ENCODE measurements at places on chromosomes 1 and 21.
A peak's percentile ranks its signal among the peaks of the same experiment; 100 is the strongest.

GRCh38 chr1:200376528-200376927 lies 33.3 kb downstream of the ZNF281 start:
- DNase-seq = no peak

DNA sequence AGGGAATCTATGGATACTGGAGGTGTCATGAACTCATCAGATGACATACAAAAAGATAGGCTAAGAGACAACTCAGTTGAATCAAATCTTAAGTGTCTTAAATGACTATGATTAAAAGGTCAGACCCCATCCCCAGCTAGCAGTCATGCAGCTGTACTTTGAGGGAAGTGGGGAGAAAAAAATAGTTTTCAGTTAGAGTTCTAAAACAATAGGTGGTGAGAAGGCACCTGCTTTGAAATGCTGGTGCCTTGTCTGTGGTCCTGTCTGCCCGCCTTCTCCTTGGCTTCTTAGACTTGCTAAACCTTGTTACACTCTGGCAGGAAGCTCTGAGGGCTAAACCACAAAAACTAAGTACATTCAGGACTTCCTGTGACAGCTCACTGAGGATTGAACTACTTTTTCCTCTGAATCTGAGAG lies 15.3 kb downstream of the CD2 start:
- peak; percentile 45 for DNase-seq

- DNase-seq = no peak
Measured at GRCh38 chr1:219235903-219236481, 62.3 kb downstream of the LYPLAL1 start.

- DNase-seq = no peak
Measured at GRCh38 chr21:45021428-45022347, 52.7 kb upstream of the ADARB1 start.

DNA sequence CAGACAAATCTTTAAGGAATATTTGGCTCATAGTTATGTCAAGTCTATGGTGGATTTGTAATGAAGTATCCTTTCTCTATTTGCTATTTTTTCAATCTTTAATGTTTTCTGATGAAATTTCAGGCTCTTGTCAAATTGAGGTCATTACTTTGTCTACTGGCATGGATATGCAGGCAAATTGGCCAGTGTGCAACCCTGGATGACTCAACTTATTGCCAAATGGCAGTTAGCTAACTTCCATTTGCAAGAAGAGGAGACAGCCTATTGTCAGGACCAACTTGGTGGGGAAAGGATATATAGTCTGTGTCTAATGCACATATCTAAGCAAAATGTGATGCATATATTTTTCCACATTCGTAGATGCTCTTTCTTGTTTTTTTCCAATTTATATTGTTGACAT lies 530.5 kb downstream of the PTBP2 start:
- no peak for DNase-seq

- DNase-seq = no peak
Measured at GRCh38 chr1:44113095-44113609, 5.5 kb upstream of the KLF17 start.

- DNase-seq = no peak
Measured at GRCh38 chr1:150567717-150568593, 11.5 kb downstream of the MCL1 start.

GRCh38 chr1:180902541-180902940 lies 10.2 kb upstream of the KIAA1614 start:
- DNase-seq = no peak

- no peak for DNase-seq
Measured at GRCh38 chr1:62295921-62296491, 23.2 kb downstream of the KANK4 start.

- no peak for DNase-seq
Measured at GRCh38 chr1:212291505-212292134, 6.4 kb downstream of the PPP2R5A start.

- DNase-seq = no peak
Measured at GRCh38 chr1:84078108-84078841, 65.8 kb upstream of the PRKACB start.

DNA sequence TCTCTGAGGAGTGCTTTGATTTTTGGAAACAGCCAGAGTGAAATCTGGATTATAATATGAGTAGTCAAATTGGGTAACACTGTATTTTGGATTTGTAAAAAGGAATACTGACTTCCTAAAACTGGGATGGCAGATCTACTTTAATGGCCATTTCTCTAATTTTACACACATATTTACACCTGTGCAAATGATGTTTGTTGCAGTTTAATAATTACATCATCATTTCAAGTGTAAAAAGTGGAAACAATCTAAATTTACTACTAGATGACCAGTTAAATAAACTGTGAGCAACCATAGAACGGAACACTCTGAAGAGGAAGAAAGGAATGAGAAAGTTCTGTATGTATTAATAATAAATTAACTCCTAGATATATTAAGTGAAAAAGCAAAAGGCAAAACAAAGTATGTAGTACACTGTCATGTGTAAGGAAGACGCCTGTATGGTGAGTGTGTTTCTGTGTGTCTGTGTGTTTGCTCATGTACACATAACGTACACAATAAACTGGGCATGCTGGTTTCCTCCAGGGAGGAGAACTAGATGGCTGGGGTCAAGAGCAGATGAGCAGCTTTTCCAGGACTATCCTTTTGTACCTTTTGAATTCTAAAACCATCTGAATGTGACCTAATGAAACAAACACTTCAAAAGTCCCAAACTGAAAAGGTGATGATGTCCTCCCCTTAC lies 2.9 kb upstream of the RHEX start:
- no peak for DNase-seq

- DNase-seq = no peak
Measured at GRCh38 chr21:25657140-25657539, 18.1 kb downstream of the JAM2 start.

- DNase-seq = no peak
Measured at GRCh38 chr1:147586414-147586813, 45.1 kb downstream of the BCL9 start.

- no peak for DNase-seq
Measured at GRCh38 chr1:110668549-110668948, 6.2 kb downstream of the KCNA3 start.

DNA sequence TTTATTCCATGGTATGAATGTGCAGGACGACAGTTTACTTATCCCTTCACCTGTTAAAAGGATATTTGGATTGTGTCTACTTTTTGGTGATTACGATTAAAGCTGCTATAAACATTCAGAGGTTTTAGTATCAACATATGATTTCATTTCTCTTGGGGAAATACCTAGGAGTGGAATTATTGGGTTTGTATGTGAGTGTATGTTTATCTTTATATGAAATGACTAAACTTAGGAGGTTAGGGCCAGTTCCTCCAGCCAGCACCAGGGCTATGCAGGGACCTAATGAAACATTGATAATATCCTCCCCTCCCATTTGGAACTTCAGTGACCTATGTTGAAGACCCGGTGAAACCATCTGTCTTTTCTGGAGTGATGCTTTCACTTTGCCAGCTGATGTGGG lies 13.8 kb downstream of the TMEM51 start:
- no peak for DNase-seq

- peak; percentile 66 for DNase-seq
Measured at GRCh38 chr1:206507284-206508129, at the start of gene RASSF5. TSS of gene RASSF5 (plus strand) at chr1:206507531. CDS start at chr1:206507603, 72 bp downstream.

GRCh38 chr1:234772345-234773147 lies 162.6 kb upstream of the IRF2BP2 start:
- DNase-seq = peak; percentile 64

- no peak for DNase-seq
Measured at GRCh38 chr1:116401646-116402176, 28.7 kb downstream of the ATP1A1 start.

GRCh38 chr1:197843401-197843800 lies 59.0 kb upstream of the C1orf53 start:
- no peak for DNase-seq

DNA sequence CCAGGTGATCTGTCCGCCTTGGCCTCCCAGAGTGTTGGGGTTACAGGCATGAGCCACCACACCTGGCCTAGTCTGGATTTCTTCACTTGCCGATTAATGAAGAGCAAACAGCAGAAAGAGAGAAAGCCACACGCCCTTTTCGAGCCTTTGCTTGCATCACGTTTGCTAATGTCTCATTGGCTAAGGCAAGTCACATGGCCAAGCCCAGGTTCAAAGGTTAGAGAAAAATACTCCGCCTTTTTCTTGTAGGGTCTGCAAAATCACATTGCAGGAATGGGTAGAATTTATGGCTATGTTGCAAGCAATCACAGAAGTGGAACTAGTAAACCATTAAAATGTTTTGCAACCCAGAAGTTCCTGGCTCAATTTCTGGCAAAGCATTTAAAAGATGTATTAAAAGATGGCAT lies 26.8 kb upstream of the BACH1 start:
- no peak for DNase-seq

GRCh38 chr21:24897883-24898282 lies 709.4 kb downstream of the MRPL39 start:
- no peak for DNase-seq

DNA sequence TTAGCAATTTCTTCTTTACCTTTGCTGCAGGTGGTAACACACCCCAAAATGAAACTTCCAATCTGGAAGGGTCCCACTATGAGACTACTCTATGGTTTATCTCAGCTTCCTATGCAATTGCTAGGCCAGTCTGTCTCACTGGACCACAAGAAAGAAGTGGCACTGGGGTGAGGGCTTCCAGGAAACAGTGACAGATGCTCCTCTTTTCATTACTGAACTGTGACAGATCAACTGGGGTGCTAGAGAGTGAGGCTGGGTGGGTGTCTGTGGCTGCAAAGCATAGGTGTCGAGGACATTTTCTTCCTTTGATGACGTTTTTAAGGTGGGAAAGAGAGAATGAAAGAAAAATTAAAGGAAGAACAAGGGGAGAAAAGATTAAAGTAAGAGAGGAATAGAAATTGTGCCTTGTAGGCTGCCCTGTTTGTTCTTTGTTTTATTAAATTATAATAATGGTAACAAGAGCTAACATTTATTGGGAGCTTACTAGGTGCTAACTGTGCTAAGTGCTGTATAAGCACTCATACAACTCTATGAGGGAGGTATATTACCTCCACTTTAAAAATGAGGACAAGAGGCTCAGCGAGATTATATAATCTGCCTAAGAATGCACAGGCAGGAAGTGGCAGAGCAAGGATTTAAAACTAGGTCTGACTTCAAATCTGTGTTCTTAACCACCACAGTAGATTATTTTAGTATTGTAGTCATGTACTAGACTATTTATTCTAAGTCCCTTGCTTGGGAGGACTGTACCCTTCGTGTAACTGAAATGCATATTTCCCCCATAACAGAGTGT lies 27.8 kb upstream of the DMRTA2 start:
- DNase-seq = no peak

- no peak for DNase-seq
Measured at GRCh38 chr1:231606712-231607111, 19.9 kb upstream of the DISC1 start.

DNA sequence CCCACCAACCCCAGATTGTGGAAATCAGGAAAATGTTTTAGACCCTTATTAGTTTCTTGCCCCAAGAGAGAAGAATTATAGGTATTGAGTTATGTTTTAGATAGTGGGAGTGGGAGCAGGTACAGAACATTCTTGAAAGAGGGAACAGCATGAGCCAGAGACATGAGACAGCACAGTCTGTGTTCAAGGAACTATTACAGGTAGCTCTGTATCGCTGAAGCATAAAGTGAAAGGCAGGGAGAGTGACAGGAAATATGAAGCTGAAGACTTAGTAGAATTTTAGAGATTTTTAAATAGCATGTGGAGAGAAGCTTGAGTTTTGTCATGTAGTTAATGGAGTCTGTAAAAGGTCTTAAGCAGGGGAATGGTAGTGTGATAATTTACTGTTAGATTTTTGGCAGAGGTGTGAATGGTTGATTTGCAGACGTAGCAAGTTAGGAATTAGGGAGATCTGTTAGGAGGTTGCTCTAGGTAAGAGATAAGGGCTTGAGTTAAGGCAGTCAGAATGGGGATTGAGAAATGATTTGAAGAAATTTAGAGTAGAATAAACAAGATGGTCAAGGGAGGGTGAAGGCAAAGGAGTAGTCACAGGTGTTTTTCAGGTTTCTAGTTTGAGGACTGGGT lies 11.6 kb downstream of the SUCO start:
- no peak for DNase-seq

GRCh38 chr1:244445320-244446181 lies 6.2 kb downstream of the ADSS2 start:
- DNase-seq = no peak

GRCh38 chr1:212825798-212826452 lies 21.5 kb downstream of the SPATA45 start:
- no peak for DNase-seq

- DNase-seq = no peak
Measured at GRCh38 chr1:157277913-157278312, 139.7 kb upstream of the ETV3 start.

DNA sequence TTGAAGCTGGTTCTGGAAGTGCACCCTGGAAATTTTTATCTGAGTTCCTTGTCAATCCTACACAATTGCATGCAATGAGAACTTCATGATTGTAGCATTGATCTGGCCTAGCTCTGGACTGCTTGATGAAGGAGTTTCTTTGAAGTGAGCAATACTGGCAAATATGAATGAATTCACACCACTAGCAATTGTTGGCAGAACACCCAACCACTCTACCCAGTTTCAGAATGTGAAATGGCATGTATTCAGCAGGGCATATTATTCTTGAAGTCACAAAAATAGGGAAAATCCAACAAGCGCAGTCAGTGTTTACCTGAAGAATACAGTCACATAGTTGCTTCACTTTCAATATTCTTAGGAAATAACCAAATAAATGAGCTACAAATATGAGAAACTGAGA lies 57.3 kb downstream of the RGS5 start:
- no peak for DNase-seq

GRCh38 chr1:3577300-3577699 lies 34.0 kb downstream of the MEGF6 start:
- DNase-seq = no peak

DNA sequence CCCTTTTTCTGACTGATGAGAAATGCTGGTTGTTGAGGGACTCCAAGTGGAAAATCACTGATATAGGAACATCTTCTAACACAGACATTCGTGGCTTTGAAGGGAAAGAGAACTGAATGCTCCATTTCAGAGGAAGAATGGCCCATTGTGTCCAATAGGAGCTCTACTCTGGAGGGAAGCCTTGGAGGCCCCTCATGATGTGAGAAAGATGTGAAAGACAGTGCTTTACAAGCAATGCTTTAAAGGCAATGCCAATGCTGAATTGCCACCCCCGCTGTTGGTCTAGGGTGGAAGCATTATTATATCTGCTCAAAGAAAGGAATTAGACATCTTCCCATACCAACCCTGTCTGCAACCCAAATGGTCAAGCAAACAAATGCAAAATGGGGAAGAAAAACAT lies 13.7 kb downstream of the NMNAT2 start:
- DNase-seq = no peak

- DNase-seq = no peak
Measured at GRCh38 chr1:215529111-215529510, 38.0 kb upstream of the KCTD3 start.

DNA sequence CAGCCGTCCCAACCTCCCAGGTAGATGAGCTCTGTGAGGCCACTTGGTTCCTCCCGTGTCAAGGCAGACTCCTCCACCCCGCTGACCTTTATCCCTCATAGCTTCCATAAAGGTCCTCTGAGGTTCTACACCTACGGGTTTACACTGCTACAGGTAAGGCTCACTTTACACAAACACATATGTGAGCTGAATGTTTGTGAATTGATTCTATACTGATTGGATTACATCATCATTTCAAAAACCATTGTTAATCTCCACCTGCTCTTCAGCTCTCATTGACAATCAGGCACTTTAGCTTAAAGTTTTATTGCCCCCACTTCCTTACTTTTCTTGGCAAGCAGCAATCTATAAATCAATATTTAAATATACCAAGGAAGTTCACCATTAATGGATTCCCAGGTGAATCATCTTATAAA lies 12.8 kb upstream of the RGS16 start:
- no peak for DNase-seq

- DNase-seq = no peak
Measured at GRCh38 chr1:101566883-101567538, 330.2 kb downstream of the S1PR1 start.

All from stimulated activated CD8-positive, alpha-beta memory T cell treated with anti-CD3 and anti-CD28 coated beads, Interleukin-4, amount 100 ng/mL, for 1 hour (primary cell).